Tibial nerve (tissue), 4 donors: ENCODE measurements at places on chromosomes 4 and X. TPM values are rescaled to one million over a fixed set of nuclear protein-coding genes. Genes with fewer than 3 reads are reported as not detected.

DNA sequence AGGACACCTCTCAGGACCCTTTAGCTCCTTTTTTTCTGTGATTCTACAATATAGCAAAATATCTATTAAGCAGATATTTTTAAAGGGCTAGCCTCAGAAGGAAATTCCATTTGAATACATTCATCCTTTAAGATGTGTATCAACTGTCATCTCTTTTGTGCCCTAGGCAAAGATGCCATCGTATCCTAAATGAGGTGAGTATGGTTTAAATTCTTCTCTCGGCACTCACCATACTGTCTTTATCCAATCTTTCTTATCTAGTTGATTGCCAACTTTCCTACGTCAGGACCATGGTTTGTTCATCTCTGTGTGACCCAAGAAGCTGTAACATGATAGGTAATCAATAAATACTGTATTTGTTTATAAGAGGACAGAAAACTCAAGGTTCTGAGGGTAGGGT is 176.0 kb downstream of the LDB2 start:
- peaks cover 2% of the 10 kb centered on the region for H3K36me3 ChIP-seq
- H3K27me3 ChIP-seq, result no peaks in the 10 kb centered on the region
- no peak overlapping the region for H3K4me3 ChIP-seq
- DNase-seq, result no peak
- no peaks in the 10 kb centered on the region for H3K4me1 ChIP-seq
- H3K27ac ChIP-seq, result no peak overlapping the region

DNA sequence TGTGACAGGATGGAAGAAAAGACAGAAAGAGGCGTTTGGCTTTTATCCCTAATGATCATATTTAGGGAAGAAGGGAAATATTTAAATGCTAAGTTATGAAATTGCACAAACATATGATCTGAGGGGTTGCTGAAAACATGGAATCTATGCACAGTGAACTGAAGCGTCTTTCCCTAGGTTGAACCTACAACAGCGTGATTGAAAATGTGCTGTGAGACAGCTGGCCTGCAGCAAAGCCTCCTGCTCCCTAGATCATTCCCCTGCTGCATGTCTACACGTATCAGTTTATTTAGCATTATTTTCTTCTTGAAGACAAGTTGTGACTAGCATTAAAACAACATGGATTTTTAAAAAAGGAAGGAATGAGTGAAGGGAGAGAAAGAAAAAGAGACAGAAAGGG is 272.5 kb upstream of the TRAM1L1 start:
- H3K36me3 ChIP-seq, result no peaks in the 10 kb centered on the region
- no peak overlapping the region for H3K4me3 ChIP-seq
- H3K4me1 ChIP-seq, result no peaks in the 10 kb centered on the region
- DNase-seq, result no peak

Gene FABP2
- total RNA-seq, result not detected

Gene NFKB1
- total RNA-seq, result 27.8 TPM

- no peaks in the 10 kb centered on the region for H3K36me3 ChIP-seq
- DNase-seq, result no peak
- peak overlapping the region; percentile 78 for H3K27ac ChIP-seq
- H3K27me3 ChIP-seq, result no peaks in the 10 kb centered on the region
- H3K4me1 ChIP-seq, result peaks cover 6% of the 10 kb centered on the region
Observed at GRCh38 chrX:31508338-31508737, 436.5 kb upstream of the FTHL17 start.
